ENCODE measurements at places on chromosomes 4 and X.
A peak's percentile ranks its signal among the peaks of the same experiment; 100 is the strongest.

DNA sequence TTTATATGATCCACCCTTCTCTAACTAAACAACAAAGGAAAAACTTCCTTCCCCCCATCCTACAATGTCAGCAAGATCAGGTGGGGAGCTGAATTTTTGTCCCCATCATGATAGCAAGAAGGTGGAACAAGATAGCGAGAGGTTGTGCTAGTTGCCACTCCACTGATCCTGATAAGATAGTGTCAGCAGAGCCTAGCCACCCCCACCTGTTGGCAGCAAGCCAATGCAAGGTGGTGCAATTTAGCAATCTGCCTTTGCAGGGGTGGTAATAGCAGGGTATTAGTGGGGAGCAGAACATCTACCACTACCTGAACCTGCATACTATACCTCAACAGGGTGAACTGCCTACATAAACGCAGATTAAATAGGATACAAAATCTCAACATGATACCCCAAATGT, 80.2 kb upstream of the MAMLD1 start:
- no peak for DNase-seq

GRCh38 chr4:67328018-67328278, 217.4 kb downstream of the CENPC start:
- DNase-seq, result no peak

DNA sequence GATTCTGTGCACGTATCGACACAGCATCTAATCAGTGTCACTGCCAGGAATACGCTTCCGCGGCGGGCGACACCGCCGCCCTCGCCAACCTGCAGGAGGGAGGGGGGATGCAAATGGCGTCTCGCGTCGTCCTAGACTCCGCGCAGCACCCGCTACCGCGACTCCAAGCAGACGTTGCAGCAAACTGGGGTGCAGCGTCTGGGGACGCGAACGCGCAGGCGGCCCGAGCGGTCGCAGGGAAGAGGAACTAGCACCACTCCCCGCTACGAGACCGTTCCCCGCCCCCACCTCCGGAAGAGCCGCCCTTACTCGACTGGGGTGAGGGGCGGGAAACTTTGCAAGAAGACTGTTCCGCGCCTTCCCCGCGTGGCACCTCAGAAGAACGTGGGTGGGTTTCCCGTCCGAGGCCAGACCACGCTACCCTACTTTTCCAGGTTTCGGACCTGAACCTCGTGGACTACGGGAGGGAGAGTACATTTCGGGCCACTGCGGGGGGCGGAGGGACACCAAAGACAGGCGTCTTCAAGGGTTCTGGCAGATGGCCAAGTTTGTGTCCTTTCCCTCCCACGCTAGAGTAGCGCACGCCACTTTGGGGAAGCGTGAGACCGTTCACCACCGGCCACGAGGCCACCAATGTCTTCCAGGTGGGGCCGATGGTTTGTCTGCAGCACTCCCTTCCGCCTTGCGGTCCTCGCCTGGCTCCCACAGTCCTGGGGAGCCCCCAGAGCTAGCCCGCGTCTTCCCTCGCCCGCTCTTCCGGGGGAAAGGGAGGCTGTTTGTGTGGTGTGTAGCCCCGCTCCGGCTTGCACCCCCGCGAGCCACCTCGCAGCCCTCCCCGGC, 78.0 kb upstream of the BCOR start:
- DNase-seq, result peak; percentile 63

DNA sequence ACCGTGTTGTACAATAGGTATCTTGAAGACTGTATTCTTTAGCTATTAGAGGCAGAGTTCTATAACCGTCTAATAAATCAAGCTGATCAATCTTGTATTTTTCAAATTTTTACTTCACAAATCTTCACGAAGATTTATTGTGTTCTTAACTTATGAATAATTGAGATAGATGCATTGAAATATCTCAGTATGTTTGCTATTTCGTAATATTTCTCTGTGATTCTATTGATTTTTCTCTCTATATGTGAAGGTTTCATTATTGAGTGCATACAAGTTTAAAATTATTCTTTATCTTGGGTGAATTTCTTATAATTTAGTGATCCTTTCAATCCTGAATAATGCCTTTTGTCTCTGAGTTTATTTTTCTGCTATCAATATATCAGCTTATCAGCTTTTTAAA, 19.8 kb upstream of the SHISA3 start:
- no peak for DNase-seq

GRCh38 chr4:119942806-119943205, 123.8 kb downstream of the MAD2L1 start:
- DNase-seq, result no peak

DNA sequence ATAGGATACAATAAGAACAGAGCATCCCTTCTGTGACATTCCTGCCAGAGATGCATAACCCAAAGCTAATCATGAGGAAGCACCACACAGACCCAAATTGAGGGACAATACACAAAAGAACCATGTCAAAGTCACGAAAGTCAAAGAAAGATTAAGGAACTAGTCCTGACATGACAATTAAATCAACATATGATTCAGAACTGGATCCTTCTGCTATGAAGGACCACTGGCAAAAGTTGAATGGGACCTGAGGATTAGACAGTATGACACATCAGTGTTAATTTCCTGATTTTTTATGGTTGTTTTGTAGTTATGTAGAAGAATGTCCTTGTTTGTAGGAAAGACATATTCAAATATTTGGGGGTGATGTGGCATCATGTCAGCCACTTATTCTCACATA, 13.9 kb downstream of the ACOT9 start:
- no peak for DNase-seq

DNA sequence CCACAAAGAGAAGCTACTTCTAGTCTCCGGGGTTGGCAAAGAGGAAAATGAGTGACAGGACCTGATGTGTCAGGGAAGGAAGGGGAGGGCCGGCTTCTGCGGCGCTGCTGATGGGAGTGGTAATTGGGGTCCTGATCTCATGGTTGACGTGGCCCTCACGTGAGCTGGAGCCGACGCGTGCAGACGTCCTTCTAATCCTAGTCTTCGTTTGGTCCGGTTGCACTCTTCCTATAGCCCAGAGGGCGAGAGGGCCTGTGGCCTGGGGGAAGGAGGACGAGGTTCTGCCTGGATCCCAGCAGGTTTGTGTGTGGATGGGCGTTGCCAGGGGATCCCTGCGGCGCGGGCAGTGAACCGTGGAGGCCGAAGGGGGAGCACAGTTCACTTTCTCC, at the start of gene ARMCX1:
Gene ARMCX1, plus strand, starts transcription at position 186 of the 389 bp plus-strand sequence. CDS start 2,384 bp downstream, outside the sequence.
- DNase-seq, result peak; percentile 8

- no peak for DNase-seq
Measured at GRCh38 chr4:10924274-10924673, 239.7 kb upstream of the CLNK start.

DNA sequence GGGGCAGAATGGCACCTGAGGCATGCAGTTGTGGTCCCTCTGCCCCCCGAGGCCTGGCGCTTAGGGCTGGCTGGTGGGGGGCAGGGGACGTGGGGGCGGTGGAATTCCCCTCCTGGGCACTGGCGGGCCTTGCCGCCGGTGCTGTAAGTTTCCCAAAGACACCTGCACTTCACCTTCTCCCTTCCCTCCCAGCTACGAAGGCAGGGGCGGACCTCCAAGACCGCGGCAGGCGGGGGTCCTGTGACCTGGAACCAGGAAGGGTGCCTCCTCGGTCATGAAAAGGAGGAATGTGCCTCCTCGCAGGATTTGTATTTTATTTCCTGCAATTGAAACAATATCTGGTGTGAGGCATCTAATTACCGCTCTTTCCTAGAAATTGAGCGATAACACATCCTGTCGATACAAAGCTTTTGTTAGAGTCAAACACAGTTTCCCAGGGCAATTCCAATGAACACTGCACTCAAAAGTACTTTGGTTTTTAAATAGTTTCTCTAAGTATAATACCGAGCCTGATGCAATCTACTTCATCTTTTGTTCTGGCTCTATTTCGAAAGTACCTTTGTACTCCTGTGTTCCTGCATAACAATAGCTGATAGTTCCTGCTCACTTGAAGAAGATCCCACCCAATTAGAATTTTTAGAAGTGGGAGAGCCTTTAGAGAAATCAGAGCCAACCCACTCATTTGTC, 12.3 kb upstream of the ADRA2C start:
- DNase-seq, result no peak

- no peak for DNase-seq
Measured at GRCh38 chrX:47607091-47607490, 12.6 kb downstream of the SYN1 start.

Data from stimulated activated CD4-positive, alpha-beta T cell treated with anti-CD3 and anti-CD28 coated beads, Interleukin-2, amount 100 ng/mL, for 48 hours (primary cell).